ENCODE measurements at places on chromosomes 4 and X.

DNA sequence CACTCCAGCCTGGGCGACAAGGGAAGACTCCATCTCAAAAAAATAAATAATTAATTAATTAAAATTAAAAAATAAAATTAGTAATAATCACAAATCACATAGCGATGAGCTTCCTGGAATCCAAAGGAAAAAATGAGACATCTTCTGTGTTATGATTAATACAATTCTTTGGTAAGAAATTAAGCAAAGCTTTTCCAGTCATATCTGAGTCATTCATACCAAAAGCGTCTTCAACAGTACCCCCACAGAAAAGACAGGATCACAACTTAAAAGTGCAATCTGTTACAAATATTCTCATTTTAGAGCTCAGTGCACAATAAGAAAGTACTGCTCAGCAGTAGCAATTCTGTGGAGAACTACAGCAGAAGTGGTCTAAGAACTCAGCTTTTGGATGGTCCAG lies 168.5 kb upstream of the MXRA5 start:
- no peak for DNase-seq

DNA sequence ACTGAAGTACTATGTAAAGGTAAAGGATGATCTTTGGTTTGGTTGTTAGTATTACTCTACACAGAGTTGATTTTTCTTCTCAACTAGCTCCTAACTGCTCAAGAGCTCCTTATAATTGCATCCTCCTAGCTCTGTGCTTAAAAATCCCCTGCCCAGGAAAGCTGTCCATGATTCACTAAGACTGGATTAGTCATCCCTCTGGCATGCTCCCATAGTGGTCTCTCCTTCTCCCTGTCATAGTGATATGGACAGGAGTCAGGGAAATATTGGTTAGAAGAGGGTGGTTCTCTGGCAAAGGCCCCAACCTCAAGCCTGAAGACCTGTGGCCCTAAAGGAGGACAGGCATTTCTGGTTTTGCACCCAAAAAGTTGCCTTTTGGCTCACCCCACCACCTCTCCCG lies 242.3 kb upstream of the KCNIP4 start:
- DNase-seq, result peak; percentile 92

DNA sequence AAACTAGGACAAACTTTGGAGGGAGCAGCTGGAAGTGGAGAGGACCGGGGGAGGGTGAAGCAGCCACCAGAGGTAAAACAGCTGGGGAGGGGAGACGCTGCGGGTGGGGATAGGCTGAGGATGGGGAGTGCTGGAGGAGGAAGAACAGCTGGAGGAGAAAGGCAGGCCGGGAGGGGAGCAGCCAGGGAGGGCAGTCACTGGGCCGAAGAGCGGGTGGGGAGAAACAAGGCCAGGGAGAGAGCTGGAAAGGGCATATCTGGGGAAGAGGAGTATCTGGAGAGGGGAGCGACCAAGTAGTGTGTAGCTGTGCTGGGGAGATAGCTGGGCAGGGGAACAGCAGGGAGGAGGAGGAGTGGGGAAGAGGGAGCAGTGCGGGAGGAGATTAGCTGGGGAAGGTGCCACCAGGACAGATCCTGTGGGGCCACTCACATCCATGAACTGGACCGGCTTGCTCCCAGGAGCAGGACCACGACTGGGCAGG lies 2.7 kb downstream of the SLC38A5 start:
- DNase-seq, result no peak

GRCh38 chrX:136768469-136769084 lies 12.2 kb downstream of the ARHGEF6 start:
- DNase-seq, result peak; percentile 48

DNA sequence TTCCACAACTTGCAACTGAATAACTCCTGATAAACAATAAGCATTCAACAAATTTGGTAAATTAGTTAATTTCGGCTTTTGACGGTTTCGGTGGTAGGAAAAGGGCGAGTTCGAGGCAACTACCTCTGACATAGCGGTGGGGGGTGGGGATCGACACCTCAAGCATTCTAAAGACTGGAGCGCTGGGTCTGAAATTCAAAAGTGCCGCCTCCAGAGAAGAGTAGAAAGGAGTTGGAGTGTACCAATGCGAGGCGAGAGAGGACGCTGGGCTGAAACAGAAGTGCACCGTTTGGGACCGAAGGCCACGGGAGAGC lies 725 bp downstream of the SMC1A start:
- DNase-seq, result peak; percentile 7

- DNase-seq, result no peak
Measured at GRCh38 chr4:1112821-1113182, 562 bp downstream of the RNF212 start.

DNA sequence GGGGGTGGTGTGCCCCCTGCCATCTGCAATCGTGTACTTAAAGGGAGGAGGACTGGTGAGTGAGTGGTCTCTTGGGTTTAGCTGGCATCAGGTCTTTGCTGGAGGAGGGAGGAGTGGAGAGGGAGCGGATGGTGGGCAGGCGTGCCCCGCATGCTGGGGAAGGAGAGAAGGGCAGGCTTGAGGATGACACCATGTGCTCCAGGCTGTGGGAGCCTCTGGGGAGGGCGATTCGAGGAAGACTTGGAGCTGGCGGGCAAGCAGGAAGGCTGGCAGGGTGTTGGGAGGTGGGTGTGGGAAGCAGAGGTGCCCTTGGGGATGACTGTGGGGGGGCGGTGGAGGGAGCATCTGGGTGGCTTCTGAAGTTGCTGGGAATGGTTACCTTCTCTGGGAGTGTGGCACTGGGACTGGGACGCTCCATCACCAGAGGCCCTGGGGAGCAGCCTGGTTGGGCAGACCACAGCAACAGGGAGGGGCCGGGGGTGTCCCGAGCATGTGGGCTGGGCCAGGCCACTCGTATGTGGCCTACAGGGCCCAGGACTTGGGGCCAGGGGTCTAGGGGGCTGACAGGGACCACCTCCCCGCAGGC lies 30.8 kb upstream of the AFAP1 start:
- no peak for DNase-seq

- DNase-seq, result no peak
Measured at GRCh38 chrX:70525733-70526132, 81.1 kb downstream of the DLG3 start.

- no peak for DNase-seq
Measured at GRCh38 chr4:111813555-111814140, 331.6 kb upstream of the FAM241A start.

GRCh38 chrX:150032742-150033141 lies 94.5 kb upstream of the EOLA2 start:
- peak; percentile 70 for DNase-seq

- DNase-seq, result no peak
Measured at GRCh38 chrX:143536176-143536575, 18.9 kb upstream of the SPANXN3 start.

- no peak for DNase-seq
Measured at GRCh38 chr4:155762334-155762733, 3.5 kb downstream of the GUCY1B1 start.

DNA sequence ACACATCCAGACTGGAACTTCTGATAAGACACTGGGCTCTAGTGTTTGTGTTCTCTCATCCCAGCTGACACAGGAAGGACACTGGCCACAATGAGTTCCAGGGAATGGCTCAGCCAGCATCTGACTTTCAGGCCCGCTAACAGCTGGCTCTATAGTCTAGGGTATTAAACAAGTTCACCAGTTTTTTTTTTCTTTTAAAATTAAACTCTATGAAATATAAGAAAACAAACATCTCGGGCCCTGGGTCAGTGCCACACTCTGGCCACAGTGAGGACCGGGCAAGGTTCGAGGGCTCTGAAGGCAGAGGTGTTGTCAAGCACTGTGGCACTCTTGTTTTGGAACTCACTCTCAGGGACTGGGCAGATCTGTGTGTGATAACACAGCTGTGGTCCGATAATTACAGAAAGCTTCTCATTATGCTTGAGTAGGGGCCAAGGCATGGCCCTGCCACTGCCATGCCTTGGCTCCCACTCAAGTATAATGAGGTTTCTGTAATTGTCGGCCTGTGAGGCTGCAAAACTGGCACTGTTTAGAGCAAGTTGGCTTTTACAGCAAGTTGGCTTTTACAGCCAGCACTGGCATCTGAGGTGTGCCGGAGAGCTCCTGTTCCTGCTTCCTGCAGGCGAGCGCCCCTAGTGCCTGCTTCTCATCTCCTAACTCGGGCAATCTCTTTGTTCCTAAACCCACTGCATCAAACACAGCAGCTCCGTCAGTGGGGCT lies 62.8 kb downstream of the PPP1R2C start:
- DNase-seq, result no peak

DNA sequence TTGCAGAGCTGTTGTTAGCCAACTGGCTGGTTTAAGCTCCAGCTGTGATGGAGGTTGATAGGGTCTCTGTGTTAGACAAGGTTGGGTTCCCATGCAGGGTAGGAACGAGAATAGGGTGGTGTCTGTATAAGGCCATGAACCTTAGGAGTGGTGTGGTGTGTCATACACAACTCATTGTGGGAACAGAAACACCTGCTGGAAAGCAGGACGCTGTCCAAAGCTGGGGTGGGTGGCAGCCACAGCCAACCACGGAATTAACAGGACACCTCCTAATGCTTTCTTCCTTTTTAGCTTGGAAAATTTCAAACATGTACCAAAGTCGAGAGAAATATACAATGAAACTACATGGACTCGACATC lies 94.4 kb downstream of the ARHGAP10 start:
- DNase-seq, result no peak

DNA sequence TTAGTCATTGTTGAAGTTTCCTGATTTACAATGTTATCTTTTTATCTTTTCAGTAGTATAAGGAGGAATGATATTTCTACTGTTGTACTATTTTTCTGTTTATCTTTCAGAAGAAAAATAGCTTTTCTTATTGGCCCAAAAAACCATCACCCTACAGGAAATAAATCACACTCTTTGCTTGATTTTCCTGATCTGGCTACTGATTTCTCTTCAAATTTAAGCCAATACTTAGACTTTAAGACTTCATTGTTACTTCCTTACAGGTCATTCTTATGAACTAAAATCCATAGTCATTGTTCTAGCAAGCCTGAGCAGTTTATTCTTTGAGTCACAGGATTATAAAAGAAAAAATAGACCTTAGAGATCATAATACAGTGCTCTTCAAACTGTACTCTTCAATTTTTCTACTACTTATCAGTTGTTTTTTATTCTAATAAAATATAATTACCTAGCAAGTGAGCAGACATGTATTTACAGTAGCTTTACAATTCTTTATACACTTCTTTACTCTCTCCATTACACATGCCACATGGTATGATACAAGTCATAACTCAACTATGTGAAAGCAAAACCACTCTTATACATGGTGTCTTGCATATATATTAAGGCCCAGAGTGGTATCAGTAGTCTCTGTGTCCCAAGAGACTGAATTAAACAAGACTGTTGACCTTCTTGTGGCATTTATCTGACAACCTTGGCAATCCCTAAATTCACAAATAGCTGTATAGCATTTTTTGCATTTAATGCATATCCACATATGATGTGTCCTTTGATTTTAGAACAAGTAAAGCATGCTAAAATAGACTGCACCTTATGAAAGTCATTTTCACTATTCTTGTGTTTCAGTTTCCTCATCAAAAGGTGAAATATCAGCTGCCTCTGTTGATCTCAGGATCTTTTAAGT lies 47.9 kb downstream of the TET2 start:
- DNase-seq, result peak; percentile 31

DNA sequence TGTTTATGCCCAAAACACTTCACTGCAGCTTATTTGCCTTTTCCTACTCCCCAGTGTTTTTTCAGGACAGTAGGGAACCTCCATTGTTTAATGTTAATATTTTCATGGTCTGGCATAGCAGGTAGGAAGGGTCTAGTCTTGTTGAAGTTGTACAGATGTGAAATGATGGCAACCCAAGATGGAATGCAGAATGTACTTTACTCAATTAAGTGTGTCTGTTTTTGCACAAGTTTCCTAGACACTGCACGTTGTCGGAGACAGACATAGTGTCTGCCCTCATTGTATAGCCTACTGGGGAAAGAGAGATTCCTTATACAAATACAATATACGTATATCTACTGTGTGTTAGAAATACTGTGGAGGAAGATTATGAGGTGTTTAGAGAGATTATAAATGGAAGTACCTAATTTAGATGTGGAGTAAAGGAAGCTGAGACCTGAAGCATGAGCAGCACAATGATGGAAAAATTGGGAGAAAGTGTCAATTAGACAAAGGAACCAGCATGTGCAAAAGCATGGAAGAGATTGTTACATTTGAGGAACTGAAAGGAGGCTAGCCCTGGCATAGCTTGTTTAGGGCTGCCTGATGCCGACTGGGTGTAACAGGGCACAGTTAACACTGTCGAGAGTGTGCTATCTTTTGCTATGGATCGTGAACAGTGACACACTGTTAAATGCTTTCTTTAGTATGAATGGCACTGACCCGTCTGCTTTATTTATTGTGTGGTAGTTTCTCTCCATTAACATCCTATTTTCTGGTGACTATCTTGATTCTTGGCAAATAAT lies 18.4 kb downstream of the CPEB2 start:
- DNase-seq, result no peak

DNA sequence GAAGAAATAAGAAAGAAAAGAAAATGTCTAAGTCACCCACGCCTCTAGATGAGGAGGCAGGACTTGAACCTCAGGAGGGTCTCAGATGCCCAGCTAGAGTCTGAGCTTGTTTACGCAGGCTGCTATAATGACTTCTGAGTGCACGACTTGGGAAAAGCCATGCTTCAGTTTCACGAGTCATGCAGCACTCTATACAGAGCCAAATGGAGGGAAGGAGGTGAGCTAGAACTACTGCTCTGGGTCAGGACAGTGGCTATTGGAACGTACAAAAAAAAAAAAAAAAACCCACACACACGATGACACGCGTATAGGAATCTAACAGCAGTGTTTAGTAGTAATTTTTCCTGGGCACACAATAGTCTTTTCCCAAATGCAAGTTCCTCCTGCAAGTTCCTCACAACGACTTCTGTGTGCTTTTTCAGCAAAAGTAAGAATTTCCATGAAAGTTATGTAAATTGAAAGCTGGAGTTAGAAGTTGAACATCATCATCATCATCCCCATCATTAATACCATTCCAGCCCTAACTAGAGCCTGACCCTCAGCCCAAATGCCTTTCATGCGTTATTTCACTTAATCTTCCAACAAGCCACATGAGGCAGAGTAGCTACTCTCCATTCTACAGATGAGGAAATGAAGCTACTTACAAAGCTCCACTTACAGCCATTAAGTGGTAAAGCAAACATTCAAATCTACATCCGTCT lies 36.6 kb downstream of the IRF2 start:
- no peak for DNase-seq

DNA sequence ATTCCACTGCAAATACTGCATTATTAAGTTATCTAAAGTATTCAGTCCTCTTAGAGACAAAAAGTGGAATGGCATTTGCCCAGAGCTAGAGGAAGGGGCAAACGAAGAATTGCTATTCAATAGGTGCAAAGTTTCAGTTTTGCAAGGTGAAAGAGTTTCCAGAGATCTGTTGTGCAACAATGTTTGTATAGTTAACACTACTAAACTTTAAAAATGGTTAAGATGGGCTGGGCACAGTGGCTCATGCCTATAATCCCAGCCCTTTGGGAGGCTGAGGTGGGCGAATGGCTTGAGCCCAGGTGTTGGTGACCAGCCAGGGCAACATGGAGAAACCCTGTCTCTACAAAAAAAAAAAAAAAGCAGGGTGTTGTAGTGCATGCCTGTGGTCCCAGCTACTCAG lies 102.5 kb downstream of the LUZP4 start:
- no peak for DNase-seq

GRCh38 chr4:125303821-125304220 lies 10.9 kb upstream of the FAT4 start:
- no peak for DNase-seq

- no peak for DNase-seq
Measured at GRCh38 chr4:2256156-2256731, 5.7 kb downstream of the MXD4 start.

All from NCI-H226 (cell line).